ENCODE measurements at places on chromosomes 13 and 19. TPM values are rescaled to one million over a fixed set of nuclear protein-coding genes. Genes with fewer than 3 reads are reported as not detected.
A peak's percentile ranks its signal among the peaks of the same experiment; 100 is the strongest.

DNA sequence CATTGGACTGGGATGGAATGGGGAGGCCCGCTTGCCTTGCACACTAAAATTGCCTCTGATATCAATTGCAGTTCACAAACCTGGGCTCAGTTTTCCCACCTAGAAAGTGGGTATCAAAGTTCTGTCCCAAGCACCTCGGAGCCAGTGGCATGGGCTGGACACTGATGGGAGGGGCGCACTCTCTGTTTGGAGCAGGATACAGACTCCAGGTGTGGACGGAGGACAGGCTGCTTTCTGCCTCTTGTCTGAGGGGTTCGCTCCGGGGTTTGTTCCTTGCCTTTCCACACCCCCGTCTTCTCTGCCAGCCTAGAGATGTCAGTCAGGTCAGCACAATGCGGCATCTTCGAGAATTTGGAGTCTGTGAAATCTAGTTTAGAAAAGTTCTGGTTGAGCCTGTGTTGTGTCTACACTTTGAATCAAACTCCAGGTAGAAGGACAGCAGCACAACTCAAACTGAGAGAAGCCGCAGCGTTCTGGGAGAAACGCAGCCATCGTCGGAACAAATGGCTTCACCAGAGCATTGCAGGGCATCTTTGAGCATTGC is 141.9 kb downstream of the TEX29 start:
- no peaks in the 10 kb centered on the region for H3K4me1 ChIP-seq
- no peaks in the 10 kb centered on the region for H3K36me3 ChIP-seq

The PSPN gene
- total RNA-seq = 0.92 TPM

The LAIR1 gene
- total RNA-seq = 1.3 TPM

The NUMBL gene
- total RNA-seq = 11.2 TPM

DNA sequence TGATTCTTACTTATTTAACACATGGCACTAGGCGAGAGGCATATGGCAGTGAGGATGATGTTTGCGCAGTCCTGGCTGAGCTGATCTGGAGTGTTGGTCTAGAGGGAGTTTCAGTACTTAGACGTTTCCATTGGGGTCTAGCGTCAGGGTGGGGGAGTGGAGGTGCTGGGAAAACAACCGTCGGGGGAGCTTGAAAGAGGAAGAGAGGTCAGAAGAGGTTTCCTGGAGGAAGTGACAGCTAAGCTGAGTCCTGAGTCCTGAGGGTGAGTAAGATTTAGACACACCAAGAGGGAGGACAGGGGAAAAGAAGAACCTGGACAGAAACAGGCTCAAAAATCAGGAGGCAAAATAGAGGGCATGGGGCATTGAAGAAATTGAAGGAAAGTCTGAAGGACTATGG is 81.4 kb downstream of the ALOX5AP start:
- peaks cover 4% of the 10 kb centered on the region for H3K4me1 ChIP-seq
- DNase-seq = no peak
- no peak overlapping the region for H3K4me3 ChIP-seq
- no peaks in the 10 kb centered on the region for H3K36me3 ChIP-seq
- H3K27ac ChIP-seq = no peak overlapping the region

DNA sequence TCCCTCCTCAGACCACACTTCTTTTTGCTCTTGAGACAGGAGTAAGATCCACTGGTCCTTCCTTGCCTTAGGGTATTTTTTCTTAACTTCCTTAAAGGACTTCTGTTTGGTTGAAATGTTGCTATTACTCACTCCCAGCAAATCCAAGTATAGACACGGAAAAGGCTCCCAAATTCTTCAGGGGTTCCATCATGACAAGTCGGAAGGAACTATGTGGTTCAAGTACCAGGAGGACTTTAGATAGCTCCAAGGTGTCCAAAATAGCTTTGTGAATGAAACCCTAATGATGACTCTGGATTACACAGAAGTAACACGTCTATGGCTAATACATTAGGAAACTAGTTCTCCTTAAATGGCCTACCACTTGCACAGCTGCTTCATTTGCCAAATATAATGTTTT is 238.7 kb downstream of the KCTD12 start:
- DNase-seq = no peak
- no peaks in the 10 kb centered on the region for H3K36me3 ChIP-seq
- H3K4me1 ChIP-seq = no peaks in the 10 kb centered on the region
- no peaks in the 10 kb centered on the region for H3K27me3 ChIP-seq
- no peak overlapping the region for H3K27ac ChIP-seq
- H3K4me3 ChIP-seq = no peak overlapping the region

GRCh38 chr13:49098198-49098597 is 121.9 kb upstream of the MLNR start:
- H3K4me1 ChIP-seq = peaks cover 16% of the 10 kb centered on the region
- DNase-seq = no peak
- no peak overlapping the region for H3K4me3 ChIP-seq

- H3K4me3 ChIP-seq = no peak overlapping the region
- DNase-seq = no peak
- H3K36me3 ChIP-seq = no peaks in the 10 kb centered on the region
- H3K27ac ChIP-seq = peak overlapping the region; percentile 97
These were observed 517 bp upstream of the LTBP4 start for GRCh38 chr19:40600570-40601133.

- H3K27ac ChIP-seq = no peak overlapping the region
- H3K36me3 ChIP-seq = no peaks in the 10 kb centered on the region
- no peak overlapping the region for H3K4me3 ChIP-seq
- no peak for DNase-seq
- no peaks in the 10 kb centered on the region for H3K4me1 ChIP-seq
These were observed 317.3 kb upstream of the MAB21L1 start for GRCh38 chr13:35793823-35794222.

DNA sequence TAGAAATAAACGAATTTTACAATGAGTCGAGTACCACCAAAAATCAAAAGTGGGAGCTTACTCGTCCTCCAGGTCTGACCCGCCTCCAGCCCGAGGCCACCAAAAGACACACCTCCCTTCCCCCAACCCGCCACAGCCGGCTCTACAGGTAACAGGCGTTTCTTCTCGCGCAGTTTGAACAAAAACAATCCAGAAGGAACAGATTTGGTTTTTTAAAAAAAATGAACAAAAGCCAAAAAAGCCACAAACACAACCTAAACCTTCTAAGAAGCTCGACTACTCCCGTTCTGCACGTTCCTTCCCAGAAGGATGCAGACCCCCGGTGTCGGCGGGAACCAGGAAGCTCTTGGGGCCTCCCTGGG is 671 bp downstream of the ZDHHC20 start:
- no peaks in the 10 kb centered on the region for H3K36me3 ChIP-seq
- peaks cover 28% of the 10 kb centered on the region for H3K4me1 ChIP-seq
- H3K27me3 ChIP-seq = no peaks in the 10 kb centered on the region

DNA sequence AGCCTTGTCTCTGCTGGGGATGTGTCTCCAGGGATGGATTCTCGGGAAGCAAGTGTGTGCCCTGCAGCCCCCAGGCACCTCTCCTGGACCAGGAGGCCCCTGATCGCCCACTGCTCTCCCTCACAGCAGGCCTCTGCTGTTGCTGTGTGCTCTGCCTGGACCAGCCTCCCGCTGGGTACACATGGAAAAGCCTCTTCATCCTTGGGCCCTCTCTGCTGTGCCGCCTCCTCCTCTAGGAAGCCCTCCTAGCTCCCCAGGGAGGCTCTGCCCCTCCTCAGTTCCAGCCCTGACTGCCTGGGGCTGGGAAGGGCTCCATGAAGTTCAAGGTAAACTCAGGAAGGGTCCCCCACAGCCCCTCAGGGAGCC is 12.0 kb downstream of the NDUFA11 start:
- no peak overlapping the region for H3K4me3 ChIP-seq
- no peak overlapping the region for H3K27ac ChIP-seq
- DNase-seq = no peak
- no peaks in the 10 kb centered on the region for H3K27me3 ChIP-seq
- H3K4me1 ChIP-seq = peaks cover 10% of the 10 kb centered on the region
- peaks cover 25% of the 10 kb centered on the region for H3K36me3 ChIP-seq

- no peak overlapping the region for H3K27ac ChIP-seq
- no peaks in the 10 kb centered on the region for H3K36me3 ChIP-seq
- no peak for DNase-seq
- H3K4me3 ChIP-seq = no peak overlapping the region
- no peaks in the 10 kb centered on the region for H3K27me3 ChIP-seq
These were observed 149.1 kb downstream of the KLF12 start for GRCh38 chr13:73984949-73985691.

DNA sequence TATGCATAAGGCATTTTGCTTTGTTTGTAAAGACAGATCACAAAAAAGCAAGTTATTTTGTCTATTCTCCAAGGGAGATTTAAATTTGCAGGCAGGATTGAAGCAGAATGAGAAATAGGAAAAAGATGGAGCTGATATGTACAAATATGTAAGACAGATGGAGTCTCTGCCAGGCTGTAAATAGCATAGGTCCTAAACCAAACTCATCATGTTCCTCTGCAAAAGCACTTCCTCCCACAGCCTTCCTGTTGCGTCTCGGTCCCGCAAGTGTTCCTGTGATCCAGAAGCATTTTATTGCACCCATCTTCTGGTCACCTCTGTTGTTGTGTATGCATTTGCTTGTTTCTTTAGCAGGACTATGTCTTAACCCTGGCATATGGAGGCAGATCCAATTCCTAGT is 95.7 kb upstream of the CLDN10 start:
- H3K27ac ChIP-seq = no peak overlapping the region
- H3K4me1 ChIP-seq = peaks cover 6% of the 10 kb centered on the region
- no peaks in the 10 kb centered on the region for H3K36me3 ChIP-seq

- H3K4me3 ChIP-seq = peak overlapping the region; percentile 63
- DNase-seq = no peak
- H3K36me3 ChIP-seq = peaks cover 14% of the 10 kb centered on the region
- no peaks in the 10 kb centered on the region for H3K27me3 ChIP-seq
- H3K27ac ChIP-seq = peak overlapping the region; percentile 84
These were observed 404 bp downstream of the C19orf44 start for GRCh38 chr19:16496613-16496983.

The MIDN gene
- total RNA-seq = 12.4 TPM

GRCh38 chr19:2381148-2381820 is 21.2 kb downstream of the TMPRSS9 start:
- H3K4me1 ChIP-seq = no peaks in the 10 kb centered on the region
- H3K36me3 ChIP-seq = no peaks in the 10 kb centered on the region
- H3K4me3 ChIP-seq = no peak overlapping the region
- no peak overlapping the region for H3K27ac ChIP-seq
- DNase-seq = no peak

DNA sequence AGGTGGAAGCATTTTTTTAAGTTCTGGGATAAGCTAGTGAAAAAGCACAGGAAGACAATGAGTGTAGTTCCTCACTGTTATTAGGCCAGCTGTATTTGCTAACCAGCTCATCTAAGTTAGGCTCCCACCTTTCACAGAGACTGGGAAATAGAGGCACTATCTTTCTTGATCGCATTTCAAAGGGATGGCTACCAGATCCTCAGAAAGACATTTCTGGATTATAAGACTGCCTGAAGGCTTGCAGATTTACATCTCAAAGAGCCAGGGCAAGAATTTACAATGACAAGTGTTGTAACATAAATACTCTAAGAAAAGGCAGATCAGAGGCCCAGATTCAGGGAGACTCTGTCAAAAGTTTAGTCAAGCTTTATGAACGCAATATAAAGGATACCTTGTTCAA is 1005.5 kb downstream of the PCDH9 start:
- no peaks in the 10 kb centered on the region for H3K4me1 ChIP-seq
- DNase-seq = no peak
- no peak overlapping the region for H3K4me3 ChIP-seq
- H3K27me3 ChIP-seq = no peaks in the 10 kb centered on the region
- H3K36me3 ChIP-seq = no peaks in the 10 kb centered on the region

The IL4I1 gene
- 0.91 TPM for total RNA-seq

DNA sequence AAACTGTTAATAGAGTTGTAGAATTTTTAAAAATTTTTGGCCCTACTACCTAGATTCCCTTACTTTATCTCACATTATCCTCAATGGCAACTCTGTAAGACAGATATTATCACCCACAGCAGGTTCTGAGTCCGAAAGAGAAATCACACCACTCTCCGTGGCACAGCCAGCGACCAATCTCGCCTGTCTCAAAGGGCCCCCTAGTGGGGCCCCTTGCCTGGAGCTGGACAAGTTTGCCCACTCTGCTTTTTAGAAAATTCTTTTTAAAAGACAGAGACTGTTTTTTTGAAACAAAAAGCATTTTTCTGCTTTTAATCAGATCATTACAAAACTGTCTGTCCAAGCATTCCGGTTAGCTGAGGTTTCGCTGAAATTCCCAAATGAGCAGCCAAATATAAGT is 21.7 kb downstream of the PHF11 start:
- H3K4me3 ChIP-seq = no peak overlapping the region
- H3K27ac ChIP-seq = no peak overlapping the region
- no peaks in the 10 kb centered on the region for H3K27me3 ChIP-seq
- no peak for DNase-seq
- no peaks in the 10 kb centered on the region for H3K4me1 ChIP-seq

- no peak overlapping the region for H3K27ac ChIP-seq
- H3K4me1 ChIP-seq = peaks cover 7% of the 10 kb centered on the region
- no peak for DNase-seq
- no peak overlapping the region for H3K4me3 ChIP-seq
- H3K36me3 ChIP-seq = peaks cover 17% of the 10 kb centered on the region
These were observed 75.2 kb downstream of the WDFY2 start for GRCh38 chr13:51659276-51660127.

The LYPD5 gene
- 17.3 TPM for total RNA-seq

The NKG7 gene
- total RNA-seq = 2.2 TPM

The PSG3 gene
- total RNA-seq = not detected

DNA sequence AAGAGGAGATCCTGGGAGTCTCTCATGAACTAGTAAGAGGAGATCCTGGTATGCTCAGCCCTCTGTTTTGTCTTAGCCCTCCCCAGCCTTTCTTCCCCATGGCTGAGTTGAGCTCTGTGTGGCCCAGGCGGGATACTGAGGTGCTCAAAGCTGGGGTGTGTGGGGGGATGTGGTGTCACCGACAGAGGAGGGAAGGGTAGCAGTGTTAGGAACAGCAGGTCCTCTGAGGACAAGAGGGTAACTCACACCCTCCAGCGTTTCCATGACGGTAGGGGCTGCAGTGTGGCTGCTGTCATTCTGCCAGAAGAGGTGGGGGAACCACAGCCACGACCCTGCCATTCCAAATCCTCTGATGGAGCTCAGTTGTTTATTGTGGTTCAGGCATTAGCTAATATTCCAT is 691 bp downstream of the KIR2DL4 start:
- DNase-seq = no peak
- no peak overlapping the region for H3K4me3 ChIP-seq
- H3K4me1 ChIP-seq = no peaks in the 10 kb centered on the region
- H3K36me3 ChIP-seq = no peaks in the 10 kb centered on the region
- peaks cover 9% of the 10 kb centered on the region for H3K27me3 ChIP-seq
- no peak overlapping the region for H3K27ac ChIP-seq

The ARRDC5 gene
- not detected for total RNA-seq

The HSPB6 gene
- 1.7 TPM for total RNA-seq

The CPB2 gene
- not detected for total RNA-seq

The S1PR5 gene
- total RNA-seq = 15.8 TPM

The PSG6 gene
- not detected for total RNA-seq

DNA sequence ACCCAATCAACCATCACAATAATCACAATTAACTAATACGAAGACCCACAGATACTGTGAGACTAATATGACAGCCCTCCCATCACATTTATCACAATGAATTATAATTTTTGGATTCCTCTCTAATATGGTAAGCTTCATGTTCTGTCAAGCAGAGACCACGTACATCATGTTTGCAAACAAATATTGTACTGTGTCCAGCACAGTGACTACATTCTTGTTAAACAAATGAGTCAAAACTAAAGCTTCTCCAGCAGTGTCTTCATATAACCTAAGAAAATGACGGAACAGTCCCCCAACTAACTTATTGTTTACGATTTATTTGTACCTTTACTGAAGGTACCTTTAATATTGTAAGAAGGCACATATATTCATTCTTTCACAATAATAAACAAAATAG is 292.6 kb downstream of the ENOX1 start:
- no peak overlapping the region for H3K27ac ChIP-seq
- H3K27me3 ChIP-seq = no peaks in the 10 kb centered on the region
- DNase-seq = no peak
- H3K4me1 ChIP-seq = no peaks in the 10 kb centered on the region
- H3K4me3 ChIP-seq = no peak overlapping the region

The RDH8 gene
- not detected for total RNA-seq

The LILRA1 gene
- 0.38 TPM for total RNA-seq
